ENCODE measurements at places on chromosomes 11 and 22.

DNA sequence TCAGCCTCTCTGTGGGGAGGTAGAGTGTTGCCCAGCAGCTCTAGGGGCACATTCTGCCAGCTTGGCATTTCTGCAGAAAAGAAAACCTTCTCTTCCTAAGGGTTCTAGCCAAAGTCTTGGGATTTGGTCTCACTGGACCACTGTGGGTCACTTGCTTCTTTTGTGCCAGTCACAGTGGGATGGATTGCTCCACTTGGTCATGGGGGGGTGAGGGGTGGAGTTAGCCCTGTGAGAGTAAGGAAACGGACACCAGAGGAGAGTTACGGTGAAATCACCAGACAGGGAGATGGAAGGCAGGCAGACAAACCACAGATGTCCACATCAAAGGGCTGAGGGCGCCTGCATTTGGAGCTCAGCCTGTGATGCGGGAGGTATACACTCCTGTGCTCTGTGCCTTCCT lies 10.8 kb downstream of the SGSM1 start:
- DNase-seq = no peak

DNA sequence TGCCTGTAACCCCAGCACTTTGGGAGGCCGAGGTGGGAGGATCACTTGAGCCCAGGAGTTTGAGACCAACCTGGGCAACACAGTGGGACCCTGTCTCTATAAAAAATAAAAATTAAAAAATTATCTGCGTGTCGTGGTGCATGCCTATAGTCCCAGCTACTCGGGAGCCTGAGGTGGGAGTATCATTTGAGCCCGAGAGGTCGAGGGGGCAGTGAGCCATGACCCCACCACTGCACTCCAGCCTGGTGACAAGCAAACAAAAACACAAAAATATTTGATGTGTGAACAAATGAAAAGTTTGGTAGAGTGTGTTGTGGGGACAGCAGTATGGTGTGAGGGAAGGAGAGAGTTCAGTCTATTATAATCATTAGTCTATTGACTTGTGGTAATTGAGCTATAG lies 90.8 kb upstream of the PARVA start:
- DNase-seq = no peak

DNA sequence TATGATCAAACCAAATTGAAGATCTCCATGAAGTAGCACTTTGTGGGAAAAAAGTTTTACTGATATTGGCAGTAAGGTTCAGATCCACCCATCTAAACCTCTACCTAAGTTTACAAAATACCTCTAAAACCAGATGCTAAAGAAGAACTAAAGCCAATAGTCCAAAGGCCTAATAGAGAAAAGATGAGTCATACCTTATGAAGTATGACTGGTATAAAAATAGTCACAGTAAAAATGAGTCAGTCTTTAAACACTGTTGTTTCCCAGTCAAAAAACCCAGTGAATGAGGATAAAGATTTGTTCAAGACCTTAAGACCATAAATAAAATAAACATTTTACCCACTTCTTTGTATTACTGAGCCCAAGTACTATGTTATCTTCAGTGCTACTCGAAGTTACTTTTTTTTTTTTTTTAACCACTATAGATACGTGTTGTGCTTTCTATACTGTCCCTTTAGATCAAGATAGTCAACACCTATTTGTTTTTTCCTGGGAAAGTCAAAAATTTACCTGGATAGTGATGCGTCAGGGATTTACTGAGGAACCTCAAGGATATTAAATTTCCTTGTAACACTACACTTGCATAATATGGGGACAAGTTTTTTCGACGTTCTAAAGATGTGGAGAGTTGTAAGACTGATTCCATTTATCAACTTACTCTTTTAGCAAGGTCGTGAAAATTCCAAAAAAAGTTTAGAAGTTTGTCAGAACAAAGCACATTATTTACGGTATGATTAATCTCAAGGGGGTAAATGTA lies 87.3 kb downstream of the CCDC73 start:
- no peak for DNase-seq

- no peak for DNase-seq
Observed at GRCh38 chr11:119029340-119030028, 1.2 kb downstream of the SLC37A4 start.

DNA sequence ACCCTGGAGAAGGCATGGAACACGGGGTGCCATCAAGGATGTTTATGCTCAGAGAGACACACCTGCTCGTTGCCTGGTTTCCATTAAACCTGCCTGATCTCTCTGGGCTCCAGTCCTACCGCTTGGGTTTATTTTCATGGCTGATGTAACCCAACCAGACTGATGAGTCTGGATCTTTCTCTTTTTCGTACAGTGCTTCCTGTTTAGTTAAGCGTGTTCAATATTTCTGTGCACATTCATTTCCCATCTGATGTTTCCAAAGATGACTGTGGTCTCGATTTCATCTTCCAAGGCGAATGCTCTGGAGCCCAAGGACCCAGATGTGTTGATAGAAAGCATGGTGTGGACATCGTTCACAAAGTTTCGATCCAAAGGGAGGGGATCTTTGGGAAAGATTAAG lies 84.3 kb downstream of the SNX19 start:
- DNase-seq = no peak

GRCh38 chr11:15006139-15006759 lies 34.1 kb upstream of the CALCA start:
- no peak for DNase-seq

DNA sequence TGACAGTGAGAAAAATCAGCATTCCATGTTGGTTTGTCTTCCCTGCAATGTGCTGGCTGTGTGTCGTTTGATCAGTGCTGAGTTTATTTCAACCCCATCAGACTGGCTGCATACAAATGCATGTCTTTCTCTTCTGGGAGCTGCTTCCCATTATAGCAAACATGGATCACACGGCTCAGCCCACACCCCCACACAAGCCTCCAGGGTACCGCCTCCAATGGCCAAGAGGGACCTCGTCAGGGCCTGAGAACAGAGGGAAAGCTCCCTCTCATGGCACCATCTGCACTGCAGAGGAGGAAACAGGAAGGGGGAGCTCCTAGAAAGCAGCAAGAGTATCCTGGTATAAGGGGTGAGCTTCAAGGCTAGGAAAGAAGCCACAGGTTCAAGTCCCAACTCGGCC lies 214.2 kb downstream of the LARGE1 start:
- DNase-seq = no peak

- DNase-seq = no peak
Observed at GRCh38 chr11:1017269-1018005, 19.1 kb downstream of the MUC6 start.

GRCh38 chr11:66886671-66887221 lies 29.9 kb downstream of the LRFN4 start:
- no peak for DNase-seq

GRCh38 chr22:19086417-19086816 lies 35.8 kb downstream of the DGCR2 start:
- DNase-seq = no peak

DNA sequence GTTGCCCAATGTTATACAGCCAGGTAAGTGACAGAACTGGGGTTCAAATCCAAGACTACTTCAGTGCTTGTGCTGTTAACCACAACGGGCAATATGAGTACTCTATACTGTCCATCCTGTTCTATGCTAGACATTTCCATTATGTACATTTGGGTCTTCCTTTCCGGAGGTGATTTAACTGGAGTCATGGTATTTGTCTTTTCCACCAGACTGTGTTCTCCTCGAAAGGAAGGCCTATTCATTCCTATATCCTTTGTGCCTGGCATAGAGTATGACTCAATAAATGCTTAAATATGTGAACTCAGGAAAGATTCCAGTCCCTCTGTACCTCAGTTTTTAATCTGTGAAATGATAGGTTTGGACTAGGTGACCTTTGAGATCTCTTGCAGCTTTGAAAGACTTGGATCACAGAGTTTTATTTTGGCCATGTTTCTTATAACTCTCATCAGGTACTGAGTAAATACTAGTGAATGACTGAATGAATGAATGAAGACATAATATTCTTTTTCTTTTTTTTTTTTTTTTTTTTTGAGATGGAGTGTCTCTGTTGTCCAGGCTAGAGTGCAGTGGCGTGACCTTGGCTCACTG lies 6.6 kb downstream of the RNF121 start:
- no peak for DNase-seq

DNA sequence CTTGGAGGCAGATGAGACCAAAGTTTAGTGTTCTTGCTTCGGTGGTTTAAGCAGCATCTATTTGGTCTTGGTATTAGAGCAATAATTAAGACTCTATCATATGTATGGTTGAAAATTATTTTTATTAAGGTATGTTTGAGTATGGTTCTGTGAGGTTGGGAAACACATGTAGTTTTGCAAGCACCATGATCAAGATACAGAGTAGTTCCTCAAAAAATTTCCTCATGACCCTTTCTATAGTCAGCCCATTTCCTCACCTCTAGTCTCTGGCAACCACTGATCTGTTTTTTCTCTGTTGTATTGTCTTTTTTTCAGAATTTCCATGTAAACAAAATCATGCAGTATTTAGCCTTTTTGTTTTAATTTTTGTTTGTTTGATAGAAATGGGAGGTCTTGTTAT lies 18.4 kb downstream of the MTMR3 start:
- DNase-seq = no peak

DNA sequence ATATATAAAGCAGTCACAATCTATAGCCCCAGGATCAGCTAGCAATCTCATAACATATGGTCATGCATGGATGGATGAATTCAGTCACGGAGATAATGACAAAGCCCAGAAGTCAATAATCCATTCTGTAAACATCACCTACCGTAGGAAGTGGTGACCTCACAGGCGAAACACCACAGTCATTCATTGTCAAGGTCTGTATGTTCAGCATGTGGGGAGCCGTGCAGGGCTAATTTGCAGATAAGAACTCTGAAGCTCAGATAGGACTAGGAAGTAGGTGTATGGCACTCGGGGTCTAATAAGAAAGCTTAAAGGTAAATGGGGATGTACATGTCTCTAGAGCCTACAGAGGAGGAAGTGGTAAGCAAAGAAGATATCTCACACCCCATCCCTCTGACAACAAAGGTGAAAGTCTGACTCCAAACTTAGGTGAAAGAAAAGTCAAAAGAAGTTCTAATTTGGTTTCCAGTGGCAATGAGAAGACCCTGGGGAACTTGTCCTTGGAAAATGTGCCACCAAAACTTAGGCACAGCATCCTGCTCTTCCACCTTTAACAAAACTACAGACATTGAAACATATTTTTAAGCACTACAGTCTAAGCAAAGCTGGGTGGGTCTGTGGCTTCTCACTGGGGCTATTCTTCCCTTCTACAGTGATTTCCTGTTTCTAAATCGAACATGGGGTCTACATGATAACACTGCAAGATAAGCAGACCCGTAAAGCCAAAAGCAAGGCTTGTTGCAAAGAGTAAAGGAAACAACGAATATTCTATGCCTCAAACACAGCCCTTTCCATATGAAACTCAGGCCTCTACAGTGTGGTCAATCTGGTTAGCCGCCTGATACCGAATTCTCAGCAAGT lies 5.2 kb downstream of the CRTAM start:
- DNase-seq = peak; percentile 21

- DNase-seq = no peak
Observed at GRCh38 chr11:70707821-70708220, 309.5 kb downstream of the CTTN start.

- DNase-seq = no peak
Observed at GRCh38 chr11:41459465-41460401, at the start of gene LRRC4C. Gene LRRC4C, minus strand, starts transcription at chr11:41459652.

DNA sequence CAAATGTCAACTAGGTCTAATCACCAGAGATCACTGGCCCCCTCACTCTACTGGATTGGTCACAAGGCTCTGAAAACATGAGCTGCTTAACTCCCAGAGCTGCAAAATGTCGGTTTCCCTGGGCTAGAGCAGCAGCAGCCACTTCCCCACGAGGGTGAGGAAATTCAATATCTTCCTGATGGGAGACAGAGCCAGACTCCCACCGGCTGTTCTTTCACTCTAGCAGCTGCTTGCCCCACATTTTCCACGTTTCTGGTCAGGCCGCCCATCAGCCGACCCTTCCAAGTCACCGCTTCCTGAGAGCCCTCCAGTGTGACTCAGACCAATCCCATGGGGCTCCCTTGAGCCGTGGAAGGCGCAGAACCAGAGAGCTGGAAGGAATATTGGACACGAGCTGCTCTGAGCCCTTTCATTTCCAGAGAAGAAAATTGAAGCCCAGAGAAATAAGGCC lies 227.0 kb downstream of the ADAMTS15 start:
- no peak for DNase-seq

DNA sequence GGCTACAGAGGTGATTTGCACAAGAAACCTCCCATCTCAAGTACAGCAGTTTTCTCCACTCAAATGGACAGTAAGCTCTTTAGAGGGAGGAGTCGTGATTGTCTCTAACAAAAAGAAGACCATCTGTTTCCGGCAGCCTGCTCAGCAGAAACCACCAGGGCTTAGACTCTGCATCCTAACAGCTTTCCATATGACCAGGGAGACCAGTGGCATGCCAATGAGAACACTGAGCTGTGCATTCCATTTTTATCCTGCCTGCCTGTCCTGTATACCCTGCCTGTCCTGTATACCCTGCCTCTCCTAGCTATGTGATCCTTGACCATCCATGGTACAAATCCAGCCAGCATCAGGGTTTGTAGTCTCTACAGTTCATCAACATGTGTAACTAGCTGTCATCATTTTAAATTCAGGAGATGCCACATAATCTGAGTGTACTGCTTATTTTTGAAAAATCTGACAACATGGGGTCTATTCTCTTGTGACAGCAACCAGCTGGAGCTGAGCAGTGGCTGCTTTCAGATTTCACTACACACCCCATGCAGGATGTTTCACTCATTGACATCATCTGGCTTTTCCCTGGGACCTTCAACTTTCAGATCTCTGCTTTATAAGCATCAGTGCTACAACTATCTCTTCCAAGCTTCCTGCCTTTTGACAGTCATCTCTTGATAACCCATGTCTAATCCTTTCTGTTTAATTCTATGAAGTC lies 50.5 kb upstream of the POU2AF2 start:
- no peak for DNase-seq

- DNase-seq = no peak
Observed at GRCh38 chr22:20943104-20943933, 23.7 kb upstream of the AIFM3 start.

GRCh38 chr11:117770061-117770460 lies 27.0 kb downstream of the DSCAML1 start:
- DNase-seq = no peak

GRCh38 chr11:122453586-122453985 lies 201.9 kb upstream of the UBASH3B start:
- no peak for DNase-seq

- DNase-seq = no peak
Observed at GRCh38 chr22:31085928-31086327, 4.8 kb downstream of the SMTN start.

GRCh38 chr11:3834664-3835461 lies 5.9 kb downstream of the RHOG start:
- no peak for DNase-seq

GRCh38 chr11:113065330-113065729 lies 104.1 kb downstream of the NCAM1 start:
- no peak for DNase-seq

- no peak for DNase-seq
Observed at GRCh38 chr11:42013656-42014201, 554.3 kb upstream of the LRRC4C start.

DNA sequence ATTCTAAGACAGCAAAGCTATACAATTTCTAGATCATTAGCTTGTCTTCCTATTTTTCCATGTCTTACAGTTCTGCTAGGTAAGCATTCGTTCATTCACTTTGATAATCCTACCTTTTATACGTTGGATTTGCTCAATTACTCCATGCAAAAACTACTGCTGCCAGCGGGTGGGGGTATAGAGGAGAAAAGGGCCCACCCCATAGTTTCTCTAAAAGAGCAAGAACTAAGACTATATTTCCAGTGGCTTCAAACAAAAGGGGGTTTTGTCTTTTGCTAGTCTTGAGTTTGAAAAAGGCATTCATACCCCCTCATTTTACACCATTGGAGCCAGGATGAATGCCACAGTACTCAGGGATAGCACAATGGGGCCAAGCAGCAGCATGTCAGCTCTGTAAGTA lies 155.7 kb downstream of the WT1 start:
- DNase-seq = no peak

- no peak for DNase-seq
Observed at GRCh38 chr11:113332638-113333329, 18.4 kb downstream of the TTC12 start.

Data from effector CD4-positive, alpha-beta T cell (primary cell).